ENCODE measurements at places on chromosomes 12 and 14.

DNA sequence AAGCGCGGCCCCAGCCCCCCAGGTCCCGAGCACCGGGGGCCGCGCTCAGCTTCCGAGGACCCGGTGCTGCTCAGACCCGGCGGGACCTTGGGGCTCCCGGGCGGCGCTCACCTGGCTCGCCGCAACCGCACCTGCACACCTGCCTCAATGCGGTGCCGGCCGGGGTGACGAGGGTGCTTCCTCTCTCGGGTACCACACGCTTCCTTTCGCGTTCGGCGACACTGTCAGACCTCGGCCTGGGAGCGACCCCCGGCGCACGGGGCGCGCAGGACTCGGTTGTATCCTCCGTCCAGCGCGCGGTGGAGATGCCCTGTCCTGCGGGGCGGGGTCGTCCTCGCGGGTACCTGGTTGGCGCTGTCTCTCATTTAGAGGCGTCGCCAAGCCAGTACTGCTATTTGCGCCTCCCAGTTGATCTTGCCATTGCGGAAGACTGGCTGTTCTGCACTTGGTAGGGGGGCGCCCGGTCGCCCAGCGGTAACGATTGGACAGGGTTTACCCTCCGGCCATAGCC lies 718 bp downstream of the PACS2 start:
- DNase-seq, result no peak

DNA sequence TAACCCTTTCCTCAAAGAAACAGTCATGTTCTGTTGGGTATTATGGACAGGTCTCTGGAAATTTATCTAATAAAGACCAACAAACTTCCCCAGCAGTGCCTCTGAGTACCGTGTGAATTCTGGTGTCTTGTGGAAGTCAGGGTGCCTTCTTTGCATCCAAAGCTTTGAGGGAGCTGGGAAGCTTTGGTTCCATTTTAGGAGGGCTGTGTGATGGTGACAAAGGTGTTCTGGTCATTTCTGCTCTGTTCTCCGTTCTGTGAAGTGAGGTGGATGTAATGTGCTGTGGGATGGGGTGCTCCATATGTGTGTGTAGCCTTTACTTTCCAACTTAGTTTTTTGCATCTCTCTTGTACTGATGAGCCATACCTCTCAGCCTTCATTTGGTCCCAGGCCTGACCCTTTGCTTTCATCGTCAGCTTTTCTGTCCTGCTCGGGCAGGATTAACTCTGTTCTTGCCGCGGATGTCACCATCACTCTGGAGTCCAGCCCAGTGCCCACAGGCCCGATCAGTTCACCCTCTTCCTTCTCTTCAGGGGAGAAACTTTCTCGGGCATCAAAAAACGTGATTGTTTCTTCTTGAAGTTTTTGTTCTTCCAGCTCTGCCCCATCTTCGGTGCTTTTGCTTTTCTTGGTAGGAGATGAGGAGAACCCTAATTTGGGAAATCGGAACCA lies 13.2 kb downstream of the PLD4 start:
- DNase-seq, result no peak

DNA sequence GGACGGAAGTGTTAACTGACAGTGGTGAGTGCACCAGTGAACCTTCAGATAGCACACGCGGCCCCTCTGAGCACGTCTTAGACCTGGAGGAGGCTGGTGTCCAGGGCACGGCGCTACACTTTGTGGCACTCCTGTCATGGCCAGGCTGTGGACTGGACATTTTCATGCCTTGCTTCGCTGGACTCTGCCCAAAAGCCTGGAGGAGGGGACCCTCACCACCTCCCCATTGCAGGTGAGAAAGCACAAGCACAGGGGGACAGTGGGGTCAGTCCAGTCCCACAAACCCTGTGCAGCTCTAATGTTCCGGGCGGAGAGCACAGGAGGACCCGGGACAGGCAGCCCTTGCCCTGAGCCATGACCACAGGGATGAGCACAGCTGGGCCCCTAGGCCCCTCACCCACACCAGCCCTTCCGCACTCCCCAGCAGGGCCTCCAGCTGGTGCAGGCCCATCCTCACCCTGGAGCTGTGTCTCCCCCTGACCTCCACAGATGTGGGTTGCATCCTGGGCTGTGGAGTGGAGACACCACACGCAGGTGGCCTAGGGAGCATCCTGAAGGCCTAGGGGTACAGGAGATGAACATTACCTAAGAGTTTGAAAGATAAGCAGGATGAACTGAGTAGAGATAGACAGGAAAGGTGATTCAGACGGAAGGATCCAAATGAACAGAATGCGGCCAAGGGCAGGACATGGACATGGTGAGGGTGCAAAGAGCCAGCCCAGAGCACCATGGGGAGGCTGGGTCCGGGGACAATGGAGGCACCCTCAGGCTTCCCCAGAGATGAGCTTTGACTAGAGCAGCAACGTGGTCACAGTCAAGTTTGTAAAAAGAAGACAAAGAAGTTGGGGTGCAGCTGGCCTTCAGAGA lies 132.8 kb downstream of the BCL11B start:
- DNase-seq, result no peak

GRCh38 chr12:13570005-13570694 lies 373.6 kb downstream of the EMP1 start:
- no peak for DNase-seq

GRCh38 chr14:71758229-71758951 lies 173.8 kb upstream of the RGS6 start:
- DNase-seq, result no peak
